Left cardiac atrium (tissue), 4 donors: ENCODE measurements at places on chromosomes 5 and 9.

GRCh38 chr5:116696366-116696765 is 121.7 kb upstream of the SEMA6A start:
- no peak for DNase-seq

- DNase-seq: no peak
Measured at GRCh38 chr5:168261227-168261571, 30.2 kb upstream of the WWC1 start.

DNA sequence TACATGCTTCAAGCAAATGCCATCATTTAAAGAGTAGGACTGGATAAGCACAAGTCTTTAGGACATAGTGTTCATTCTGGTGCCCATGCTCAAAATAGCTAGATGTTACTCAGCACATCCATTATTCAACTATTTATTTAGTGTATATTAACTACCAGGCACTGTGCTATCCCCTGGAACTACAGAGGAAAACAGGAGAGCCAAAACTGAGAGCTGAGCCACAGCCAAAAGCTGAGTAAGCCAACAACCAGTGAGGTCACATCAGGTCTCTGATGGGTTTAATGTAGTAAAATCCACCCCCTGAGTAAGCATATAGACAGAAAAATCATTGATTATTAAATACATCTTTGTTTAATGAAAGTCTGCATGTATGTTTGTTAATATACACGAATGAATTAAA is 469.3 kb upstream of the DMAC1 start:
- DNase-seq: no peak

- no peak for DNase-seq
Measured at GRCh38 chr5:171874234-171874633, 88.6 kb downstream of the SMIM23 start.

- DNase-seq: no peak
Measured at GRCh38 chr5:133690746-133691145, 78.4 kb upstream of the FSTL4 start.

DNA sequence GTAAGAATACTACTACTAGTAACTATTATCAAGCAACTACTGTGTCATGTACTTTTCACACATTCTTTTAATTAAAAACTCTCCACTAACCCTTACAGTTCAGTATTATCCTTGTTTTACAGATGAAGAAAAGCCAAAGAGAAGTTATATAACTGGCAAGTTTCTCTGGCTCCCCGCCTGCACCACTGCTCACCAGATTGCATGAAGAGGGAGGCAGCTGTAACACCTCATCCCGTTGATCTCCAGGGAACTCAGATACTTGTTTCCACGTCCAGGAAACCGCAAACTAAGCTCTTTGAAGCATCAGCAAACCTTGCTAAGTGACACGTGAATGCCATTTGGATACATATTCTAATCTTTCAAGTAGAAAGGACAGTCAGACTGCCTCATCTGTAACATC is 70.3 kb downstream of the RIGI start:
- DNase-seq: no peak
